Head of caudate nucleus (tissue), 42 donors: ENCODE measurements at places on chromosomes 6 and 20.

- DNase-seq: no peak
Observed at GRCh38 chr6:133985970-133986369, 32.9 kb downstream of the TBPL1 start.

DNA sequence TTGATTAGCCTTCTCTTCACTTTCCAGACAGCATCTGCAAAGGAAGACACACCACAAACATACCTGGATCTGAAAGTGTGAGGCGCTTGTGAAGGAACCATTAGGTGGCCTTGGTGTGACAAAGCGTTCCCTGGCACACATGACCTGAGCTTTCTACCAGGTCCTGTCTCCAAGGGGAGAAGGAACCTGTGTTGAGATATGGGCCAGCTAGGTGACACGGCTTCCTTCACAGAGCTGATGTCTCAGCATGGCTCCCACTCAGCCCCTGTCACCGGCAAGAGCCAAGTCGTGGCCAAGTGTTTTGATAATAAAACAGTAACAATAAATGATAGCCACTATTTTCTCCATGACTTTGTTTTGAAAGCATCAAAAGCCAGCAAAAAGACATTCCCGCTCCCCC lies 20.3 kb upstream of the TAGAP start:
- no peak for DNase-seq

- DNase-seq: no peak
Observed at GRCh38 chr6:31530659-31531058, 1.9 kb downstream of the MCCD1 start.

- no peak for DNase-seq
Observed at GRCh38 chr6:112488238-112488637, 141.1 kb downstream of the RFPL4B start.

GRCh38 chr6:170251776-170252571 lies 38.9 kb downstream of the DLL1 start:
- DNase-seq: no peak

DNA sequence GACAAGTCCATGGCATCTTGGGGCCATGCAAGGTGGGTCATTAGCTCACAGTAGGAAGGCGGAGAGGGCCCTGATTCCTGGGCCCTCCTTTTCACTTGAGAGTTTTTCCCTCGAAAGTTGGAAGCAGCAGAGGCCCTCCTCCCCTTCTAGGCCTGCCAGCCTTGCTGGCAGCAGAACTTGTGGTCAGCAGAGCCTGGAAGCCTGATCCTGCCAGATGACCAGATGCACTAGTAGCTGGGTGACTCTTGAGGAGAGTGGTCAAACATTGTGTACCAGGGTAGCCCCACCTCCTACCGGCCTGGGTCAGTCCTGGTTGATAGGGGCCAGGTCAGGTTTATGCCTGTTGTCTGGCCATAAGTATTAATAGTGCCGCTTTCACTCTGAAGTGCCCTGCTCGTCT lies 3.8 kb upstream of the HMGA1 start:
- no peak for DNase-seq

DNA sequence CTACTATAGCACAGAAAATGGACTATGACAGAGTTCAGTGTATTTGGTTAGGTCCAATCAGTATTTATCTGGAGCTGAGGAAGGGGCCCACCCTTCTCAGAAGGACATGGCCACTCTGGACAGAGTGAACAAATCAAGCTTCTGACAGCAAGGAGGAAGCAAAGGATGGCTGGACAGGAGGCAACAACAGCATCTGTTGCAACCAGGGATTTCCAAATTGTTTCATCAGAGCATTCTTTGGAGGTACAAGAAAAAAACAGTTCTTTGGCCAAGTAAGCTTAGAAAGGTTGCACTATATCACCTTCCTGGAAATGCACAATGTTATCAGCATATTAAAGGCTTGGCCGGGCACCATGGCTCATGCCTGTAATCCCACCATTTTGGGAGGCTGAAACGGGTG lies 118.7 kb upstream of the SLC22A16 start:
- DNase-seq: no peak

- no peak for DNase-seq
Observed at GRCh38 chr20:53162251-53162835, 190.2 kb downstream of the TSHZ2 start.
